ENCODE measurements at places on chromosomes 4 and X.

- DNase-seq, result no peak
Measured at GRCh38 chr4:139617702-139618490, 47.7 kb upstream of the MGST2 start.

- DNase-seq, result no peak
Measured at GRCh38 chrX:50762578-50762977, 51.4 kb downstream of the SHROOM4 start.

GRCh38 chr4:112152521-112152920 is 7.3 kb downstream of the FAM241A start:
- no peak for DNase-seq

DNA sequence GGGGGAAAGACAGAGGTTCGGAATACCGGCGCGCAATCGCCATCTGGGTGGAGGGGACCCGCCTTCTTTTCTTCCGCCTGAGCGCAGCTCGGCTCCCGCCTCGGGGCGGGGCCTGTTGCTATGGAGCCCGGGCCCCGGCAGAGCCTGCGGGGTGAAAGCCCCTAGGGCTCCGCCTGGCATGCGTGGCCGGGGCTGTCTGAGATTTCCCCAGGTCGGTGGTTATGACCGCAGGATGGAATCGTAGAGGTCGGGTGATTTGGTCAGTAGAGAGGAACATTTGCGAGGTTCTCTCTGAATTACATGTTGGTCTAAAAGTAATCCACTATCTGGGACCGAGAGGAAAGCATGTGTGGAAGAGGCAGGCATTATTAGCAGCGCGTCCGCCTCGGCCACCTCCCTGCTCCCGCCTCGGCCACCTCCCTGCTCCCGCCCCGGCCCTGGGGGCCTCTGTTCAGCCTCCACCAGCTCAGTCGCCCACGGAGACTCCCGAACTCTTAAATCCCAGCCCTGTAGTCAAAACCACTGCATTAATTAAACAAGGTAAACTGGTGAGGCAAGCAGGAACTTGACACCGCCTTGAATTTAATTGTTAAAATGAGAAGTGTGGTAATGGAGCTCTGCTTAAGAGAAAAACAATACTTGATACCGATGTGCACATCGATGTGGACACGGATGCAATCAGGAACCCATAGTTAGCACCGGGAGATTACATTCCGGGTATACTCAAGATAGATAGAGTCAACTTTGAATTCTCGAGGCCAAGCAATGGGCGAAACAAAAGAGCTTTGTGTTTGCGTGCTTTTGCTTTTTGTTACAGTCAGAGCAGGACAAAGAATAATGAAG is 45.2 kb downstream of the TRIM2 start:
- peak; percentile 80 for DNase-seq

Data from testis (tissue), 5 donors.